Spinal cord (tissue), 10 donors: ENCODE measurements at places on chromosomes 7 and 10. TPM values are rescaled to one million over a fixed set of nuclear protein-coding genes. Genes with fewer than 3 reads are reported as not detected.

DNA sequence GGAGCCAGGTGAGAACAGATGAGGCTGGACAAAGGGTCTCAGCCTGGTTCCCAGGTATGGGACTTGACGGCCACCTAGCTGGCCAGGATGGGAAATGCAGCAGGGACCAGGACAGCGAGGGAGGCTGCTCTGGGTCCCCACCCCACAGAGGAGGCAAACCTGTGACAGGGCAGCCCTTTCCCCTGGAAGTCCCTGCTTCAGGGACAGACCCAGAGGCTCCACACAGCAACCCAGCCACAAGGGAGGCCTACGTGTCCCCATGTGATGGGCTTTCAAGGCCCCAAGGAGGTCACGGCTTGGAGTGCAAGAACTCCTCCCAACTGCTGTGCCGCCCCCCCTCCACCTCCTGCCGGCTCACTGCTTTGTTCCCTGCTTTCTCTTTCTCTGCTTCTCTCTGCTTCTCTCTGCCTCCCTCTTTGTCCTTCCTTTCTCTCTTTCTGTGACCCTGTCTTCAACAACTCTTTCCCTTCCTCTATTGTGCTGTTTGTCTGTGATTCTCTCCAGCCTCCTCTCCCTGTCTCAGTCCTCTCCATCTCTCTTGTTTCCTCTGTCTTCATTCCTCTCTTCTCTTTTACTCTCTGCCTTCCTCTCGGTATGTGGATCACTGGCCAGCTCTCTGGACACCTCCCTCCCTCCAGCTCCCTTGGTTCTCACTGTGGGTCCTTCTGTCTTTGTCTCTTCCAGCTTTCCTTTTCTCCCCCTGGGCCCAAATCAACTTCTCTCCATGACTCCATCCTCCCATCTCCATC, 9.6 kb upstream of the EIF5AL1 start:
- no peaks in the 10 kb centered on the region for H3K36me3 ChIP-seq
- H3K4me1 ChIP-seq, result peaks cover 6% of the 10 kb centered on the region
- no peaks in the 10 kb centered on the region for H3K27me3 ChIP-seq
- no peak overlapping the region for H3K27ac ChIP-seq

GRCh38 chr10:69045441-69046300, 42.2 kb upstream of the SRGN start:
- H3K4me3 ChIP-seq, result no peak overlapping the region
- H3K27ac ChIP-seq, result no peak overlapping the region
- DNase-seq, result no peak
- H3K27me3 ChIP-seq, result no peaks in the 10 kb centered on the region
- no peaks in the 10 kb centered on the region for H3K4me1 ChIP-seq

GRCh38 chr10:124643330-124644009, 100.7 kb downstream of the FAM53B start:
- peak overlapping the region; percentile 71 for H3K27ac ChIP-seq
- H3K36me3 ChIP-seq, result peaks cover 37% of the 10 kb centered on the region
- no peaks in the 10 kb centered on the region for H3K27me3 ChIP-seq
- DNase-seq, result peak; percentile 89

DNA sequence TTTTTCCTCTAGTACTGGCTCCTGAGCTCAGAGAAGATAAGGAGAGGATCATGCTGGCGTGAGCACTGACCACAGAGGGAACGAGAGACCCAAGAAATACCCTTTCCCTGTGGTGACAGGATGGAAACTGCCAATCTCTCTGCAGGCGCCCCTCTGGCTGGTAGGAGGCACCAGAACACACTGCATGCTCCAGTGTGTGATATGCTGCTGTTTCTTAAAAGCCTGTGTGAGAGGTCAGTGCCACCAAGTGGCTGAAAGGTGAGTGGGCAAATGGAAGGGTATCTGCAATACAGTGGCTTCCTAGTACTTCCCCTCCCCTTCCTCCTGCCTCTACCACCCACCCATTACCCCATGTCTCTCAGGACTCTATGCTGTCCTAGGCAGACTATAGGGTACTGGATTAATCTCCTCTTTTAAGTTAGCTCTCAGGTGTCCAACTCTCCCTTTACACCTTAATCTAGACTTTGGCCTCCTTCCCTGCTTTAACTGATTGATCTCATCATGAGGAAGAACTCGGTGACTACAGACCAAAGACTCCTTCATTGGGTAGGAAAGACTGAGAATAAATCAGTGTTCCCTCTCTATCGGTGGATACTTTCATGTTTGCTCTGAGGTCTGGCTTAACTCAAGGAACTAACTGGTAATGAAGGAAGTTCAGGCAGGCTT, 283.6 kb downstream of the ADRA2A start:
- H3K27ac ChIP-seq, result no peak overlapping the region
- no peak overlapping the region for H3K4me3 ChIP-seq
- no peaks in the 10 kb centered on the region for H3K27me3 ChIP-seq
- H3K4me1 ChIP-seq, result no peaks in the 10 kb centered on the region

DNA sequence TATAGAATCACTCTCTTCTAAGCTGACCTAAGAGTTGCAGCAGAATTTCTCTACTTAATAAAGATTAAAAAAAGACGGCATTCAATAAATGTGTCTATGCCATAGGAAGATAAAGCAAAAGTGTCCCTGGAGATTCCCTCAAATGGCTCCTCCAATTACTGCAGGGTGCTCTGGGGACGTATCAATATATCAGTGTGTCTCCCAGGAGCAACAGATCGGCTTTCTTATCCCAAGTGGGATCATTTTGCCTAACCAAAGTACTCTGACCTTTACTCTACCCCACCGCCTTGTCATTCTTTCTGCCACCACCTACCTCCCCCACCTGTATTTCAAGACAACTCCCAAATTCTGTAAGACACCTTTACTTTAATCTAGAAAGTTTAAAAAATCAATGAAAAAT, 202.0 kb upstream of the SEMA3C start:
- DNase-seq, result no peak
- H3K36me3 ChIP-seq, result no peaks in the 10 kb centered on the region
- H3K4me1 ChIP-seq, result no peaks in the 10 kb centered on the region
- H3K4me3 ChIP-seq, result no peak overlapping the region
- H3K27ac ChIP-seq, result no peak overlapping the region
- no peaks in the 10 kb centered on the region for H3K27me3 ChIP-seq

DNA sequence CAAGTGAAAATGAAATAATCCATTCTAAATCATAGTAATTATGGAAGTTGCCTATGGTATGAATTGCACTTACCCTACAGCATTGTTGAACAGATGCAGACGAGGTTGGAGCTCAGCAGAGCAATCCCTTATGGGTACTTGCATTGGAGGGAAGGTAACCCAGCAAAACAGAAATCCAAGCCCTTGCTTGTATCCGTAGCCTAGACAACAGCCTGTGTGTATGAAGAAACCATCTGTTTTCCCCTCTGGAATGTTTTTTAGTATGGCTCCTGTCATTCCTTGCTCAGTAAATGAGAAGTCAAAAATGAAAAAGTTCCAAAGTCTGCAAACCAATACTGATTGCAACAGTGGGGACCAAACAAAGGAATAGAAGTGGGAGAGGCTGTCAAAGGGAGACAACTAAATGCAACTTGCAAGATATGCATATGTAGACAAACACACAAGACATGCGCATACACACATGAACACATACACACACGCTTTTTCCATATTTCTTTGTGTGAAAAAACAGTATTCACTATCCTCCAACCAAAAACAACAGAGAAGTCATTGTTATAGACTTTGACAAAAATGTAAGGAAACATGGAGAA, 260.8 kb downstream of the DYNC1I1 start:
- no peak for DNase-seq
- H3K27me3 ChIP-seq, result no peaks in the 10 kb centered on the region
- no peaks in the 10 kb centered on the region for H3K4me1 ChIP-seq
- H3K27ac ChIP-seq, result no peak overlapping the region
- H3K36me3 ChIP-seq, result no peaks in the 10 kb centered on the region

DNA sequence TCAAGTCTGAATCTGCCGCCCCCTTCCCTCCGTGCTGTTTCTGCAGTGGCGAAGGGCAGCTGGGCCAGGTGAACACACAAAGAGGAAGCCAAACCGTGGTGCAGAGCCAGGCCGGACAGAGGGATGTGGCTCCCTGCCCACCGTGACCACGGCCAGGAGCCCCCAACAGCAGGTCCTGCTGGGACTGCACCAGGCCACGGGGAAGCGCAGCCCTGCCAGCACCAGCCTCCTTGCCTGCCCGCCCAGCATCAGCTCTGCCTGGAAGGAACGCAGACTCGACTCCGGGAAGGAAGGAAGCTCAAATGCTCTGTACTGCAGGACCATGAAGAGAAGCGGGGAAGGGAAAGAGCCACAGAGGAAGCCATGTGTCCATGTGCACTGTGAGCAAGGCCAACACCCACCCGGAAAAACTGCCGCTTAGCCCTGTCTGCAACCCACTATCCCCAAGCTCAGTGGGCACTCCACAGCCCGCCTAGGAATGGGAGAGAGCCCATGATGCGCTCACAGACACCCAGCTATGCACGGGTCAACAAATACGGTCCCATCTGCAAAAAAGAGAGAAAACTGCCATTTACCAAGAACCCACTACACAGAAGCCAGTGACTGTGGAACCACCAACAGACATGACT, 19.0 kb downstream of the GPER1 start:
- peak overlapping the region; percentile 10 for H3K27ac ChIP-seq
- H3K4me3 ChIP-seq, result no peak overlapping the region
- no peaks in the 10 kb centered on the region for H3K27me3 ChIP-seq
- no peak for DNase-seq
- H3K36me3 ChIP-seq, result peaks cover 51% of the 10 kb centered on the region
- peaks cover 43% of the 10 kb centered on the region for H3K4me1 ChIP-seq

- H3K4me3 ChIP-seq, result no peak overlapping the region
- no peaks in the 10 kb centered on the region for H3K36me3 ChIP-seq
- no peak for DNase-seq
- H3K27me3 ChIP-seq, result no peaks in the 10 kb centered on the region
- H3K4me1 ChIP-seq, result no peaks in the 10 kb centered on the region
Observed at GRCh38 chr10:4515721-4516120, 310.3 kb upstream of the AKR1E2 start.

DNA sequence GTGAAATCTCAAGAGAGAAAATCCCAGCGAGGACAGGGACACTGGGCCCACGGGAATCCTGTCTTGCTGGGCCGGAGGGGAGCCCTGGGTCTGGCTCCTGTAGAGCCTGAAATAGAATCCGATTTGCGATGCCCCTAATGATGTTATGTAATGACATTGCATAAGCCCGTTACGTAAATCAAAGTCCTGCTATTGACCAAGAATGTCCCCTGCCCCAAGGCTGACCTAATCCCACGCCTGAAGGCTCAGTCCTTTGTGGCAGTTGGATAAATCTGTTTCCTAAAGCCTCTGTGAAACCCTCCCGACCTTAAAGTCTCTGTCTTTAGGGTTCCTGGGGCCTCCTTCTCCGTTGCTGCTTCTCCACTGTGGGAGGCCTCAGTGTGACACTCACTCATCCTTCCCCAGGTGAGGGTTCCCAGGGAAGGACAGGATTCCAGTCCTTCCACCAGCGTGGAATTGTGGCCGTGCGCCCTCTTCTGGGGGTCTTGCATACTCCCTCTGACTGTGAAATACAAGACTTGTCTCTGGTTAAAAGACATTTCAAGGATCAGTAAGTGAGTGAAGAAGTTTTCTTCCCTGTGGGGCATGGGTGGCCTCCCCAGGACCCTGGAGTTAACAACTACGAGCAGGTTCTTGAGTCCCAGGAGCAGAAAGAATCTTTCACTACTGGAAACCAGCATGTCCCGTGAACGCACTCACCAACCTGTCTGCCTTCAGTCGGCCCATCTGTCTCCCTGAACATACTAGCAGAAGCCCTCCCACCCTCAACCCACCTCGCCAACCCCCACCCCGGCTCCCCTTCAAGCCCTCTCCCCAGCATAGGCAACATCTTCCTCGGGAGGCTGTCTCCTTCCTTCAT, 19.8 kb downstream of the ZNF467 start:
- DNase-seq, result no peak
- H3K4me3 ChIP-seq, result no peak overlapping the region
- H3K27me3 ChIP-seq, result no peaks in the 10 kb centered on the region
- H3K27ac ChIP-seq, result no peak overlapping the region
- H3K36me3 ChIP-seq, result no peaks in the 10 kb centered on the region
- peaks cover 7% of the 10 kb centered on the region for H3K4me1 ChIP-seq

GRCh38 chr10:44986179-44986578, 7.6 kb upstream of the DEPP1 start:
- H3K27ac ChIP-seq, result peak overlapping the region; percentile 6
- H3K36me3 ChIP-seq, result peaks cover 56% of the 10 kb centered on the region
- peaks cover 41% of the 10 kb centered on the region for H3K4me1 ChIP-seq
- no peak for DNase-seq
- no peaks in the 10 kb centered on the region for H3K27me3 ChIP-seq

DNA sequence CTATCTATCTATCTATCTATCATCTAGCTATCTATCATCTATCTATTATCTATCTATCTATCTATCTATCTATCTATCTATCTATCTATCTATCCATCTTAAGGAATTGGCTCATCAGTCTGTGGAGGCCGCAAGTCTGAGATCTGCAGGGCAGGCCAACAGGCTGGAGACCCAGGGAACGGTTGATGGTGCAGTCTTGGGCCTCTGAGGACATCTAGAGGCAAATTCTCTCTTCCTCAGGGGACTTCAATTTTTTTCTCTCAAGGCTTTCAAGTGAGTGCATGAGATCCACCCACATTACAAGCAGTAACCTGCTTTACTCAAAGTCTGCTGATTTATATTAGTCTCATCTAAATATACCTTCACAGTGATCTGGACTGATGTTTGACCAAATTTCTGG, 197.0 kb downstream of the GLRX3 start:
- H3K27me3 ChIP-seq, result no peaks in the 10 kb centered on the region
- peak; percentile 20 for DNase-seq
- H3K4me1 ChIP-seq, result peaks cover 6% of the 10 kb centered on the region
- H3K36me3 ChIP-seq, result no peaks in the 10 kb centered on the region

DNA sequence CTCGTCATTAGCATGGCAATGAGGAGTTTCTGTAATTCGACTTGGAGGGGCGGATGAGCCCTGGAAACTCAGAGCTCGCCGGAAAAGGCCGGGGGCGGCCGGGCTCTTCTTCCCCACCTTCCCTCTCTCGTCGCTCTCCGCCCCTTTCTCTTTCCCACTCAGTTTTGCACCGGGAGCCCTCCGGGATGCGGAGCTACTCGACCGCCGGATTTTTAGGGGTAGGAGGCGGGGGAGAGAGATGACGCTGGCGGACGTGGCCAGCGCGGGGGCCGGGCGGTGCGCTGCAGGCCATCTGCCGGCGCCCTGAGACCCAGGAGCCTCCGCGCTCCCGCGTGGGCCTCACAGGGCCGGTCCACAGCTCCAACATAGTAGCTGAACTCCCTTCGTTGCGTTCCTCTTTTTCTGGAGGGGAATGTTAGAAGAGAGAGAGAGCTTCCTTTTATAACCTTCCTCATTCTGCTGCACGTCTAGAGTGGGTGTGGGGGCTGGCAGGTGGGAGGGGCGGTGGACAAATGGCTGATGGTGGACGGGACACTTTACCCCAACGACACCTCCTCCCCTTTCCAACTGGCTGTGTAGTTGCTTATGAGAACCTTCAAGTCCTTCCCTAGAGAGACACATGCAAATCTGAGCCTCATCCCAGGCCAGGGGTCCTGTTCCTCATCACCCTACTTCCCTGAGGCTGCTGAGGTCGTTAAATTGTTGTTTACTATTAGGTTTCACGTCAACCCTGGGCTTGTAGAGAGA, 1.1 kb upstream of the HOXA1 start:
- no peak for DNase-seq
- peaks cover 43% of the 10 kb centered on the region for H3K4me1 ChIP-seq
- H3K36me3 ChIP-seq, result peaks cover 5% of the 10 kb centered on the region
- peaks cover 28% of the 10 kb centered on the region for H3K27me3 ChIP-seq
- H3K4me3 ChIP-seq, result peak overlapping the region; percentile 85

- peaks cover 4% of the 10 kb centered on the region for H3K4me1 ChIP-seq
- peak; percentile 22 for DNase-seq
- H3K4me3 ChIP-seq, result no peak overlapping the region
- H3K27me3 ChIP-seq, result no peaks in the 10 kb centered on the region
Observed at GRCh38 chr10:5643346-5644067, 22.9 kb downstream of the ASB13 start.

Gene HOXA4
- total RNA-seq, result 1.4 TPM

Gene COBL
- 4.6 TPM for total RNA-seq

Gene ATP6V0A4
- 1.3 TPM for total RNA-seq

Gene MLXIPL
- 1.5 TPM for total RNA-seq

Gene FRMPD2
- total RNA-seq, result 5.5 TPM

Gene ANKRD61
- 0.11 TPM for total RNA-seq
